T-helper 2 cell (primary cell): ENCODE measurements at places on chromosomes 7 and 10.

DNA sequence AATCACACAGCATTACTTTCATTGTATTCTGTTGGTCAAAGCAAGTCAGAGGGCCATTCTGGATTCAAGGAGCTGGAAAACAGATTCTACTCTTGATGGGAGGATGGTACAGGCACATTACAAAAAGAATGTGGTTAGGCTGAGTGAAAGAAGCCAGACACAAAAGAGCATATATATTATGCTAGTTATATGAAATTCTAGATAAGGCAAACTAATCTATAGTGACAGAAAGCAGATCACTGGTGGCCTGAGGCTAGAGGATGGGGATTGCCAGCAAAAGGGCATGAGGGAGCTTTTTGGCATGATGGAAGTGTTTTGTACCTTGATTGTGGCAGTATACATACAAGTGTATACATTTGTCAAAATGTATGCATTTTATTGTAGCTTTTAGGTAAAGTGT lies 96.8 kb downstream of the SPAG6 start:
- DNase-seq, result no peak

GRCh38 chr10:117000580-117000979 lies 4.4 kb downstream of the SHTN1 start:
- DNase-seq, result no peak

DNA sequence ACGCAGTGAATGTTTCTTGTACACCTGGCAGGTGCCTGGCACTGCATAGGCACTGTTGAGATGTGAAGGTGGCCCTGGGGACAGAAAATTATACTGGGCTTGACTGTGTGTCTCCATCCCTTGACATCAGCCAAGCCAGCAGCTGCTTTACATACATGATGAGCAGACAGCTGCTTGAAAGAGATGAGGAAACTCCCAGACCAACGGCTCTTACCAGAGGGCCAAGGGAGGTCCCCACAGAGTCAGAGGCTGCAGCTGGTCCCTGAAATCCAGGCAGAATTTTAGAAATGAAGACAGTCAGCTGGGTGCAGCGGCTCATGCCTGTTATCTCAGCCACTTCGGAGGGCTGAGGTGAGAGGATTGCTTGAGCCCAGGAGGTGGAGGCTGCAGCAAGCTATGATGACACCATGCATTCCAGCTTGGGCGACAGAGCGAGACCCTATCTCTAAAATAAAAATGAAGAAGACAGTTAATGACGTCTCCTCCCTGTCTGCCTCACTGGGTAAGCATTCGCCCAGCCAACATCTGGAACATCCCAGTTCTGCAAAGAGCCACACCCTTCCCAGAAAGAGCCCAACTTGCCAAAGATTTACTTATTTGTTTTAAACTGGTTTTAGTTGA lies 17.6 kb downstream of the LIMK1 start:
- no peak for DNase-seq

- no peak for DNase-seq
These were observed 5.8 kb upstream of the ARHGAP22 start for GRCh38 chr10:48610585-48611093.

DNA sequence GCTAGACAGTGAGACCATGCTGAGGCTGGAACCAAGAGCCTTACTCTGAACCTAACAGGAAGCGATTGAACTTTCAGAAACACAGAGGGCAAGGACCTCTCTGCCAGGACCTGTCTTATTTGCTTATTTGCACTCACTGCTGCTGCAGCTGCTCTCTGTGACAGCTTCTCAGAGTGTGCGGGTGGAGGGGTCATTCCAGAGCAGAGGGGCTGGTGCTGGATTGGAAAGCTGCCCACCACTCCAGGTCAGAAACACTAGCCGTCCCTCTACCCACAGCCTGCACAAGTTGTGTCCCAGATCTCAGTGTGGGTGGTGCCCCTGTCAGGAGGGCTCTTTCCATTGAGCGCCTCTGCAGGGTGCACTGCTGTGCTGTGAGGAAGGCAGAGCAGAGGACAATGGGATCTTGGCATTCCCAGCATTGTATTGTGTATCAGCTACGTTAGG lies 126.2 kb downstream of the CCNY start:
- no peak for DNase-seq

DNA sequence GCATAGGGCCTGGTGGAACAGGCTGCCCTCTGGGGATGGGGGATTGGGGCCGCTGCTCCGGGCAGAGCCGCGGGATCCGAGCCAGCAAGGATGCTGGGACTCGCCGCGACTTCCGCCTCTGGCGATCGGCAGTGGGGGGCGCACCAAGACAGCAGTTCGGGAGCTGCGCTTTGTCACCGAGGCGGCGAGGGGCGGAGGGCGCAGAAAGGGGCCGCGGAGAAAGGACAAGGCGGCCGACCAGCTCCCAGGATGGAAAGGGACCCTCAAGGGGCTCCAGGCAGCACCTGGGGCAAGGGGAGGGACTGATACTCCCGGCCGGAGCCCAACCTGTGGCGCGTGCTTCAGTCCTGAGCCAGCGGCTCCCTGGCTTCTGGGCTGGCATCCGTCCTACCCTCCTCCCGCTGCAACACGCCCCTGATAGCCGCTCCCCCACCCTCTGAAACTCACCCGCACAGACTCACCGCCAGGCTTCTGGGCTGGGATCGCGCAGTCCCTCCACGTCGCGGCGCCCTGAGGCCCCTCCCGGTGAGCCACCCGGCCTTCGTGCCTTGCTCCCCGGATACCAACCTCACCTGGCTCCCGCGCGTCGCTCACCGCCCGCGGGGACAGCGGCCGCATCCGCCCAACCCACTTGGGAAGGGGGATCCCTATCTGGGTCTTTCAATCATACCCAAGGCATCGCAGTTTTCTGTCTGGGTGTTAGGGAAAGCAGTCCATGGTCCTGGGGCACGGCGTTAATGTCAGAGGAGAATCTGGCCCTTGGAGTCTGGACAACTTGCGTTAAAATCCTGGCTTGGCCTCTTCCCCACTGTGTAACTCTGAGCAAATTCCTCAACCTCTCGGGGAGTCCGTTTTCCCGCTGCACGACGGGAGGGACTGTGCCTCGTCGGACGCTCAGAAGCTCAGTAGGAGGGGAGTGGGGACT lies 7.0 kb upstream of the EVX1 start:
- DNase-seq, result no peak

DNA sequence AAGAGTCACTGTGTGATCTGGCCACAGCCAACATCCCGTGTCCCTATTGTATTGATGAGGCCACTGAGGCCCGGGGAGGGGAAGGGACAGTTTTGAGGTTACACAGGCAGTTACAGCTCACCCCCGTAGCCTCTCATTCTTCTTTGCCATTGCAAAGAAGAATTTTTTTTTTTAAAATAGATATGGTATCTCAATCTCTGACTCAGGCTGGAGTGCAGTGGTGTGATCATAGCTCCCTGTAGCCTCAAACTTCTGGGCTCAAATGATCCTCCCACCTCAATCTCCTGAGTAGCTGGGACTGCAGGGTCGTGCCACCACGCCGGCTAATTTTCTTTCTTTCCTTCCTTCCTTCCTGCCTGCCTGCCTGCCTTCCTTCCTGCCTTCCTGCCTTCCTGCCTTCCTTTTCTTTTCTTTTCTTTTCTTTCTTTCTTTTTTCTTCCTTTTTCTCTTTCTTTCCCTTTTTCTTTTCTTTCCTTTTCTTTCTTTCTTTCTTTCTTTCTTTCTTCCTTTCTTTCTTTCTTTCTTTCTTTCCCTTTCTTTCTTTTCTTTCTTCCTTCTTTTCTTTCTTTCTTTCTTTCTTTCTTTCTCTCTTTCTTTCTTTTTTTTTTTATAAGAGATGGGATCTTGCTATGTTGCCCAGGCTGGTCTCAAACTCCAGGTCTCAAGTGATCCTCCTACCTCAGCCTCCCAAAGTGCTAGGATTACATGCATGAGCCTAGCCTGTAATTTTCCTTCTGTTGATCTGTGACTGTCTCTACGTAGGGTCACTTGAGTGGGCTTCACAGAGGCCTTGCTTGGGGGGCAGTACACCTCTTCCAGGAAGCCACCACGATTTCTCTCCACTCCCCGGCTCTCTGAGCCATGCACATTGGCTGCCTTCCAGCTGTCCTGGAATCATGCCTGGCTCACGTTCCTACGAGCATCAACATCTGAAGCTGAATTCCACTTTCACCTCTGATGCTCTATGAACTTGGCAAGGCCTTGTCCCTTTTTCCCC lies 31.3 kb downstream of the TMEM270 start:
- DNase-seq, result no peak
